ENCODE measurements at places on chromosomes 11 and 22.

GRCh38 chr11:2477936-2478335 is 33.1 kb downstream of the KCNQ1 start:
- DNase-seq, result no peak

DNA sequence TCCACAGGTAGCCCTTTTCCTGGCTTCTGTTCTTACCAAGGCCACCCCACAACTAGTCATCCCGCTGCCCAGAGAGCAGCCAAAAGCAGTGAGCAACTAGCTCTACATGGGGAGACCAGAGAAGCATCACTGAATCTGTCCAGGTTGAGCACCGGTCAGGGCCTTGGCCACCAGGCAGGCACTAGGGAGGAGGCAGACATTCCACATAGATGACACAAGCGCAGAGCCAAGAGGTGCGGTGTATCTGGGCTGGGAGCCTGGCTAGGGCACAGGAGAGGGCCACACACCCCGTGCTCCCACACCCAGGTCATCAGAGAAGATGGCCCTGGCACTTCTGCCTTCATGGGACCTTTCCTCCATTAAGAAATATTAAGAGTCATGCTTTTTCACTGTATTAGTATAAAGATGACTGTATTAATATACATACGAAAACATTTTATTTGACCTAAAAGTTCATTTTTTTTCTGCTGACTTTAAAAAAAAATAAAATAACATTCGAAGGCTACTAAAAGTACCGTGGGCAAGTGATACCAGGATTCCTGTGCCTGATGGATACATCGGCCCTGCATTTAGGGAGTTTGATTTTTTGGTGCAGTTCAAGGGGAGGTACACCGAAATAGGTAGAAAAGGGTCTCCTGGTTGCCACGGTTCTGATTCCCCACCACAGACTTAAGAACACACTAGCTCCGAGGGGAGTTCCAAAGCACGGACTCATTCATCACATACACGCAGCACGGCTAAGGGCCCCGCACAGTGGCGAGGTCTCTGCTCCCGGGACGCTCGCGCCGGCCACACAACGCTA is 1.2 kb downstream of the DGCR2 start:
- DNase-seq, result no peak

GRCh38 chr11:9563196-9563730 is 10.2 kb upstream of the WEE1 start:
- no peak for DNase-seq

- DNase-seq, result no peak
These were observed 17.8 kb upstream of the TTC12 start for GRCh38 chr11:113296447-113297205.

DNA sequence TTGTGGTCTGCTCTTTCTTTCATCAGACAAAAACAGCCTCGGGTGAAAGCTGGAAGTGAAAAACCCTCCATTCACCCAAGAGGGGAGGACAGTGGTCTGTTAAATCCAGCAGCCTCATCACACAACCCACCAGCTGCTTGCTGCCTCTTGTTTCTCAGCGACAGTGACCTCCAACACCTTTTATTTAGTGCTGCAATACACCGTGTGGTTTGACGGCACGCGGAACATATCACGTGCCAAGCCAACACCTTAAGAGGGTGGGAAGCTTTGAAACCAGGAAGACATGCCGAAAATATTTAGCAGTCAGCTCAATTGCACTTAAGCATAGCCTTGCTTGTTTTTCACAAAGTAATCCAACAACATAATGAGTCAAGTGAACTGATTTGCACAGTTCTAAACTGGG is 39.8 kb upstream of the POGLUT3 start:
- peak; percentile 13 for DNase-seq

- DNase-seq, result no peak
These were observed 90.1 kb downstream of the KIF18A start for GRCh38 chr11:28017816-28018215.

DNA sequence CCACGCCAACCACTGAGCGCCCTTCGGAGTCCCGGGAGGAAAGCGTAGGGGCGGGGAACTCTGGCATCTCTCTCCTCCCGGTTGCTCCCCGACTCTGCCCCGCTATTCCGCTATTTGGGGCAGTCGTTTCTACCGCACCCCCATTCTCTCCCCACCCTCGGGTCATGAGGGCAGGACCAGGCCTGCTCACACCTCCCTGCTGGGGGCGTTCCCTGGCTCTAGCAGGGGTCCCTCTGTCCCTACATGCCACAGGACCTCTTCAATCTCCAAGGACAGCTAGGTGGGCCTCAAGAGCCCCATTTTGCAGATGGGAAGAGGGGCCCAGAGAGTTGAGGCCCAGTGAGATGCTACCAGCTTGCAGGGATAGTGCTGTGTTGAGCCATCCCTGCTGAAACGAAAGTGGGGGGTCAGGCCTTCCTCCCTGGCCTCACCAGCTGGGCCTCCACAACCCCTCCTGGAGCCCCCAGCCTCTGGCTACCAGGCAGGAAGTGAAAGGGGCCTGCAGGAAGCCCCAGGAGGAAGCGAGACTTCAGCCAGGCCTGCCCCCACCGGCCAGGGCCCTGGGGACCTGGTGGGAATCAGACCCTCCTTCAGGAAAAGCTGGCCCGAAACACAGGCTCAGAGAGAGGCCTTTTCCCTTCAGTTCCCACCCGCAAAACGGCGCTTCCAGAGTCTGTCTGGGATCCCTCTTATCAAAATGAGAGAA is 5.5 kb upstream of the SHISA8 start:
- no peak for DNase-seq

DNA sequence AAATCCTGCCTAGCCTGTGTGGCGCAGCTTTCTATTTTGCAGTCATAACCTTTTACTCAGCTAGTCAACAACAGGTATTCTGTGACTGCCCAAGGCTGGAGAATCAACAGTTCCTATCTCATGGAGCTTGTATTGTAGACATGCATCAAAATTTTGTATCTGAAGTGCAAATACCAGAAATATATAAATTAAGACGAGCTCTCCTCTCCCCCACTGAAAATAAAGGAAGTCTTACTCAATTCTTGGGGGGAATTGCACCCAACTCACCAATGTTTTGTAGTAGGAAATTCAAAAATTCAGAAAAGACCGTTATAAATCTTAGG is 153.4 kb downstream of the NCAM1 start:
- DNase-seq, result no peak

DNA sequence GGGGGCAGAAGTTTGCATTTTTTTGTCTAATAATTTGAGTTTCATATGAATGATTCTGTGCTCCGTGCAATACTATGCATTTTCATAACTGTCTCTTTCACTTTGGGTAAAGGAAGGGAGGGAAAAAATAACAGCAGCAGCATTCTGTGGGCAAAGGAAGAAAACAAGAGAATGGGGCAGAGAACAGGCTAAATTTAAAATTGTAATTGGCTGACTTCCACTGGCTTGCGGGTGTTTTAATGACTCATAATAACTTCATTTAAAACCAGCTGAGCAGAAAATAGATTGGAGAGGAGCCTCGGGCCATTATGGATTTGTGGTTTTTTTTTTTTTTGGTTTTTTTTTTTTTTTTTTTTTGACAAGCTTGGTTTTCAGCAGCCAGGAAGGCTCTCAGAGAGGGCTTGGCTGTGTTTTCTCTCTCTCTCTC is 107.4 kb downstream of the ZBTB16 start:
- no peak for DNase-seq

DNA sequence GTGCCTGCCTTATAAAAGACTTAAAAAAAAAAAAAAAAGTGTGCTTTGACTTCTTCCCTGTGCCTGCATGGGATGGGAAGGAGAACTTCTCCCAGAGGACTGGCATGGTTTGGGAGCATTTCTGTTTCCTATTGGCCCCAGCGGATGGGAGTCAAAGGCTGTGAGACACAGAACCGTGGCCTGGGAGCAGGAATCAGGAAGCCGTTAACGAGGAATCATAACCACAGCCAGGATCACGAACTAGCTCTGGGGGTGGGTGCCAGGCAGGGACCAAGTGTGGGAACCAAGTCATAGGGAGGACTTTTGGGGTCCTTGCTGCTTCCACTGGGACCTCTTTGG is 526 bp downstream of the C1QTNF6 start:
- no peak for DNase-seq

- no peak for DNase-seq
These were observed 17.3 kb downstream of the SCARF2 start for GRCh38 chr22:20420157-20420842.

DNA sequence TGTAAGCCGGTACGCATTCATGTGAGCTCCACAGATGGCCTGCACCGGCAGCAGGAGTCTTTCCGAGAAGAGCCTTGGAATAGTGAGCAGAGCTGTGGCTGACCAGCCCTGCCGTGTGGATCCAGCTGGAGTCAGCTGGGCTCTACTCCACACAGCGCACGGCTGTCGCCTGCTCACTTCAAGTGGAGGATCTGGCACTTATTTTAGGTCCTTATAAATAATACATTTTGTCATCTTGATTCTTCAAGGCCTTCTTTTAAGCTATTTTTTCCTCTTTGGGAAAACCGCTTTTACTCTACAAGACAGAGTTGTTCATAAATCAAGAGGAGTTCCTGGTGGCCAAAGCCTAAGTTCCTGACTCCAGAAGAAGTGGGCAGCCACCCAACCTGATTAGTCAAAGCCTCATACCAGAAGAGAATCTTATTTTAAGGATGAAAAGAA is 93.8 kb downstream of the KCNC1 start:
- DNase-seq, result no peak

DNA sequence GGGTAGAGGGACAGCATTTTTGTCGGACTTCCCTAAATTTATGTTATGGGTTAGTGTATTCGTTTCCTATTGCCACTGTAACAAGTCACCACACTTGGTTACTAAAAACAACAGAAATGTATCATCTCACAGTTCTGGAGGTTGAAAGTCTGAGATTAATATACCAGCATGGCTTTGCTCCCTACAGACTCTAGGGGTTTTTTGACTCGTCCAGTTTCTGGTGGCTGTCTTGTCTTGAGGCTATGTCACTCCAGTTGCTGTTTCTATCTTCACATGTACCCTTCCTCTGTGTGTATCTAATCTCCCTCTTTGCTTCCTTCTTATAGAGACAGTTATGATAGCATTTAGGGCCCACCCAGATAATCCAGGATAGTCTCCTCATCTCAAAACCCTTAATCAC is 9.1 kb upstream of the CCDC179 start:
- no peak for DNase-seq

- DNase-seq, result no peak
These were observed 43.9 kb upstream of the LRRC32 start for GRCh38 chr11:76714493-76714892.

DNA sequence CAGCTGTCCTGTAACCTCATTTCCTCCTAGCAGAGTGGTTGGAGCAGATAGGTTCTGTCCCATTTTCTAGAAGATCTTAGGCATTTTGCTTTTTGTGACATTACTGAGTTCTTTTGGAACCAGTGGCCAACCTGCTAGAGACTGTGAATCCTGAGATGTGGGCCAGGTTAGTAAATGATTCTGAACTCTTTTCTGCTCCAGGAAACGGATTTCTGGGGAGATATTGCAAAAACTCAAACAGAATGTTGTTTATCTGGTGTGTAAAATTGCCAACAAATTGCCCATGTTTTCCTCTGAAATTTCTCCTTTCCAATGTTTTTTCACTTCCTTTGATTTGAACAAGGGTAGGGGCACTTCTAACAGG is 32.7 kb downstream of the SLC6A5 start:
- DNase-seq, result no peak

DNA sequence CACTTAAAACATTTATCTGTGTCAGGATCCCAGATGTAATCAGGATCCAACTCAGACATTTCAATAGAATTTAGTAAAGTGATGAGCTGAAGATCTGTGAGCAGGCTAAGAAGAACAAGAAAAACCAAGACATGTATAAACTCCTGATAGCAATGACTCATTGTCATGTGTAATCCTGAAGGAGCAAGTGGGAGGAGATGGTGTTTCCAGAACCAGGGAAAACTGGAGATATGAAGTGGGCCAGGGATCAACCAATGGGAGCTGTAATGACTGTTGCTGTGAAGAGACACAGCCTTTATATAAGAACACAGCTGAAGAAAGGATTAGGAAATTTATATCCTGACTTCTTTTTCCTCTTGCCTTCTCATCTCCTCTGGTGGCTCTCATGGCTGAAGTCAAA is 682.5 kb upstream of the ARHGAP42 start:
- no peak for DNase-seq

DNA sequence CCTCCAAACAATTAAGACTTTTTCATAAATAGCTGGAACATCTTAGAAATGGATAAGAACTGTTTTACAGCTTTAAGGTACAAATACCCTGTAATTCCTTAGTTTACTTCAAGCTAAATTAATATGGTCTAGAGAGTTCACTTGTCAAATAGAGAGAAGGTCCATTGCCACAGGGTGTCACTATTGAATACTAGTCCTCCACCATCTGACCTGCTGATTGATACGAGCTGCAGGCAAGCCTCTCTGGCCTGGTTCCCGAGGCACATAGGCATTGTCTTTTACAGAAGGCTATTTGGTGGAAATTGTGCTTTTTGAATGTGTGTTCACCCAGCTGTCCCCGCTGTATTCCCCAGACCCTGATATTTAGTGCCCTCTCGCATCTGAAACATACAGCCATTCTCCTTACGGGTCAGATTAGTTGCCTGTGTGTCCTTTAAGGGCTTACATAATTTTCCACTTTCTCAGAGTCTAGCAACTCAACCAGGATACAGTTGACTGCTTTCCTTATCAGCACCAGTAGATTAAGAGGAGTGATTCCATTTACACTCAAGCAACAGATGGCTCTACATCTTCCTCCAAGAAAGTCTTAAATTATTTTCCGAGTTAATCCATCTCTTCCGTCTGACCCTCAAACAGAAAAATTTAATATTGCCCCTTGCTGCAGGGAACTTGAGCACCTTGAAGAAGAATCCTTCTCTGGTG is 788.8 kb upstream of the FAT3 start:
- DNase-seq, result no peak

DNA sequence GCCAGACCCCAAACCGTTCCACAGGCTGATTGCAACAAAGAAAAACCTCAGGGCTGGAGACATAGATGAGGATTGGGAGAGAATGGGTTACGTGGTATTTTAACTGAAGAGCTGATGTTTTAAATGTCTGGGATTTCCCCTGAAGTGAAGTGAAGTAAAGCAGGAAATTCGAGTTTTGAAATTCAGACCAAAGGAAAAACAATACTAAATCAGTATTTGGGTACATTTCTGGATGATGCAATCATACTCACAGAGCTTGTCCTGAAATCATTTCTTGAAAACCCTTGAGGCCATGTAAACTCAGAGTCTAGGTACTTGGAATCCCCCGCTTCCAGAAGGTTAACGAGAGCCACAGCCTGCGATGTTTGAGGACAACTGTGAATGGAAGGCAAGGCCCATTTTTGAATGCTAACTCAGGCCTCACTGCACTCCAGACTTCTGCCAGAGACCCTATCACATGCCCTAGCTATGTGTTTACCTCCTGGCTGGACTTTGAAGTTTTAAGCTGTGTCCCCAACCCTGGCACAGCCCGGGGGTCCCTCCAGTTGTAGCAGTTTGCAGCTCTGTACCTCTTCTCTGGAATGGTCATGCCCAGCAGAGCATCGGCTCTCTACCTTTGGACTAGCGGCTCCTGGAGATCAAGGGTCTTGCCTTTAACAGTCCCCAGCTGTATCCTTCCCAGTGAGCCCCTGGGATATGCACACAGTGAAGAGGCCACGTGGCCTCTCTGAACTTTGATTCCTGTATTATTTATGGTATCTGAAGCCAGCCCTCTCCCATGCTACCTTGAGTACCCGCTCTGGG is 5.4 kb upstream of the FTH1 start:
- DNase-seq, result no peak

GRCh38 chr11:83671289-83671688 is 385.1 kb upstream of the CCDC90B start:
- no peak for DNase-seq

- no peak for DNase-seq
These were observed 105.3 kb downstream of the CTTN start for GRCh38 chr11:70503468-70504221.

Data from activated CD8-positive, alpha-beta memory T cell treated with anti-CD3 and anti-CD28 coated beads for 4 hours (primary cell).